IPS DF 19.7 (cell line): ENCODE measurements at places on chromosomes 4 and X.

DNA sequence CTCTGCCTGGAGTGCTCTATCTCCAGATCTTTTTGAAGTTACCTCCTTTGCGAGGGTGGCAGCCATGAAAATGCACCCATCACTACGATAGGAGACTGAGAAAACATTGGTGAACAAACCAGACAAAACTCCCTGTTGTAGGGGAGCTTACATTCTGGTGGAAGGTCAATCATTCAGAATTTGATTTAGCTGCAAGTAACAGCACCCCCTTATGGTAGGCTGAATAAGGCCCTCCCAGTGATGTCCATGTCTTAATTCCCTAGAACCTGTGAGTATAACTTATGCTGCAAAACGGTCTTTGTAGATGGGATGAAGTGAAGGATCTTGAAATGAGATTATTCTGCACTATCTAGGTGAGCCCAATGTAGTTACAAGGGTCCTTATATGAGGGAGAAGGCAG lies 5.6 kb upstream of the TEC start:
- DNase-seq = no peak

DNA sequence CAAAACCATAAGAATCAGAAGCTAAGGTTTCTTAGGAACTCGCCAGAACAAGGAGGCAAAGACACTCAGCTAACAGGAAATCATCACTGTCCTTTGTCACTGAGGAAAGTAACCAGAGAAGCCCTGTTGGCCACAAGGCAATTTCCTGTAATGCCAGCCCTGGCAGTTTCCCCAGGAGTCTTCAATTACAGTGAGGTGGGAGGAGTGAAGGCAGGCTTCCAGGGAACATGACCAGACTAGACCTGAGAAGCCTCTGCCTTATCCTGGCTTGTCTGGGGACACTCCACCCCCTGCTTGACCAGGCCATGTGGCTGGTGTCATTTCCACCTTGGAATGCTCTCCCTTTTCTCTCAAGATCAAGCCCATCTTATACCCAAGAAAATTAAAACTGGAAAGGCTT lies 125.3 kb downstream of the COL4A6 start:
- no peak for DNase-seq

GRCh38 chrX:63050225-63050624 lies 300.9 kb downstream of the SPIN4 start:
- no peak for DNase-seq

GRCh38 chrX:120293015-120293414 lies 18.2 kb downstream of the TMEM255A start:
- no peak for DNase-seq

DNA sequence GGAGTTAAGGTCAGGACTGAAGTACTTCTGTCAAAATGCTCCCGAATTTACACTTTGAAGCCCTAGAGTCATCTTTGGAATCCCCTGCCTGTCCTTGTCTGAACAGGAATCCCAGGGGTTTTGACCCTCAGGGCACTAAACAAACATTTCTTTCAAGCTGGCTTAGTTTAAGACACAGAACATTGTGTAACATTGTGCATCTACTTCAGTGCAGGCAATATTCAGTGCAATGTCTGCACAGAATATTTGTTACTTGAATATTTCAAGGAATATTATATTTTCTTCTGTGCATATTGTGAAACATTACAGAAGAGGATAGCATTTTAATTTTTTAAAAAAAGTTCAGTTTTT lies 763.4 kb downstream of the PCDH18 start:
- DNase-seq = no peak

- DNase-seq = no peak
Measured at GRCh38 chrX:34343001-34343400, 210.9 kb upstream of the FAM47A start.

DNA sequence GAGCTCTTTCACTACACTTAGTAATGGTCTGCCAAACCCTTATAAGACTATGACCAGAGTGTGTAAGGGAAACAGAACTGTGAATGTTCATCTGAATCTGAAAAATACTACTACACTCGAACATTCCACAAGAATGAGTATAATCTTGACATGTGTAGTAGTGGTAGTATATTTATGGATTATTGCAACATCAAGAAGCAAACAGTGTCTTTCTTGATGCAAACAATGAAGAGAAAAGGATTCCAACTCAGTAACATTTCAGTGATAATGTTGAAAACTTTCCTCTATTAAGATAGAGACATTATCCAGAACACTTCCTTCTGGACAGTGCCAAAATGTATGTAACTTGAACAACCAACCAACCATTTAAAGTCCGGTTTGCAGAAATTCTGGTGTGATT lies 394.7 kb upstream of the CPEB2 start:
- DNase-seq = no peak

- no peak for DNase-seq
Measured at GRCh38 chr4:145404761-145405160, 76.9 kb upstream of the SMAD1 start.

DNA sequence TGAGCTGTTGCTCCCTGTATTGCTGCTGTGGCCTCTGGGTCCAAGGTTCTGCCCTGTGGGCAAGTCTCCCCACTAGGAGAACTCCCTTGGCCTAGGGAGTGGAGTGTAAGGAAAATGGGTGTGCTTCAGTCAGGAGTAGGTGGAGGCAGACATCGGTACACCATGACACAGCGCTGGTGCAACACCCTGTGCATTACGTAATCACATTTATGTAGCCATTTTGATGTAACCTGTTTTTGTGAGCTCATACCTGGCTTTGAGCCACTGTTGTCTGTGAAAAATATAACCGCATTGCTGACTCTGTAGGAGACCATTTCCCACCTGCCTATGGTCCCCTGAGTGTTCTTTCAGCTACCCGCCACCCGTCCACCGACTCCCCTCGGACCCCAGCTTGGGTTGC lies 700.5 kb upstream of the AGA start:
- DNase-seq = no peak

GRCh38 chr4:84673475-84674240 lies 90.7 kb downstream of the CDS1 start:
- DNase-seq = no peak

- DNase-seq = no peak
Measured at GRCh38 chr4:168685136-168685809, 188.4 kb downstream of the PALLD start.

- DNase-seq = peak; percentile 42
Measured at GRCh38 chr4:76904646-76905190, 6.8 kb upstream of the SOWAHB start.

GRCh38 chr4:144650311-144651005 lies 4.5 kb downstream of the HHIP start:
- no peak for DNase-seq

DNA sequence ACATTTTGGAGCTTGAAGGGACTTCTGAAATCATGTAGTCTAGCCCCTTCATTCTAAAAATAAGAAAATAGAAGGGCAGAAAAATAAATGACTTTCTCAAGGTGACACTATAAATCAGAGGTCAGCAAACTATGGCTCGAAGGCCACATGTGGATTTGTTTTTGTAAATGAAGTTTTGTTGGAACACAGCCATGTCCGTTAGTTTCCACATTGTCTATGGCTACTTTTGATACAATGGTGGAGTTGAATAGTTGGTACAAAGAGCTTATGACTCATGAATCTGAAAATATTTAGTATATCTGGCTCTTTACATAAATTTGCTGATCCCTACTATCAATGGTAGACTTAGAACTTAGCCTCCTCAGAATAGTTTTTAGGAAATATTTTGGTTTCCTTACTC lies 302.4 kb upstream of the PRPS2 start:
- DNase-seq = no peak

DNA sequence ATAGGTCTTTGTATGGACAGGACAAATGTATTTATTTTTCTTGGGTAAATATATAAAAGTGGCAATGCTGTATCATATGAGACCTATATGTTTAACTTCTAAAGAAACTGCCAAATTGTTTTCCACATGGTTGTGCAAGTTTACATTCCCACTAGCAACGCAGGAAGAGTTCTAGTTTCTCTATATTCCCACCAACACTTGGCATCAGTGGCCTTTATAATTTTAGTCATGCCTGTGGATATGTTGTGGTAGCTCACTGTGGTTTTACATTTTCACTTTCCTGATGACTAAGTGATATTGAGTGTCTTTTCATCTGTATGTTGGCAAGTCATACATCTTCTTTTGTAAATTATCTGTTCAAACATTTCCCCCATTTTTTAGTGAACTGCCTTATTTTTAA lies 126.0 kb downstream of the EMCN start:
- DNase-seq = no peak

GRCh38 chrX:9456250-9457074 lies 8.4 kb upstream of the TBL1X start:
- DNase-seq = no peak

DNA sequence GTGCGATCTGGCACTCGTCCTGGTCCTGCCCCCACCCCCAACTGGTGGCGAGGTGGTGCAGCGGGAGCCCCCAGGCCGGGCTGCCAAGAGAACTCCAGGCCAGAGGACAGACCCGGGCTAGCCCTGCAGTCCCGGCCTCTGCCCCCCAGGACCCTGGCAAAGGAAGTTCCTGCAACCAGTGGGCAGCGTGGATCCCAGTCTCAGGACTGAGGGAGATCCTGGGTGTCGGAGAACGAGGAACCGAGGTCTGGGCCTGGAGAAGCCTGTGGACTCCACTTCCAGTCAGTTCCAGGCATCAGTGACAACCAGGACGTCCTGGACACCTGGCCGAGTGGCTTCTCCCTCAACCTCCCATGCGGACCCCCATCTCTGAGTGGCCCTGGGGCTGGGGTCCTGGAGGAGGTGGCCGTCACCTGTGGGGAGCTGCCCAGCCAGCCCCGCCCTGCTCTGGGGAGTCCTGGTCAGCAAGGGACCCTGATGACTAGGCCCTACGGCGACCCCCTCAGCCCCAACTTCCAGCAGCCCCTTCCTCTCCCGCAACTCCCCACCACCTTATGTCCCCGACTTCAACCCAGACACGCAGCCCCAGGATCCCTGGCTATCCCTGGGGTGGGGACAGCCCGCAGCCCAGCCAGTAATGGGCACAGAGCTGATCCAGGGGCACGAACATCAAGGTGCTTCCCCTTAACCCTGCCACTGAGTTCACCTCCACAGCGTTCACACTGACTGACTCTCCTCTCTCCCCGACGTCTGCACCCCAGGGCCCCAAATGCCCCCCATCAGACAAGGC lies 53.7 kb upstream of the NKX1-1 start:
- no peak for DNase-seq

- no peak for DNase-seq
Measured at GRCh38 chr4:7295911-7296660, 103.7 kb downstream of the SORCS2 start.

DNA sequence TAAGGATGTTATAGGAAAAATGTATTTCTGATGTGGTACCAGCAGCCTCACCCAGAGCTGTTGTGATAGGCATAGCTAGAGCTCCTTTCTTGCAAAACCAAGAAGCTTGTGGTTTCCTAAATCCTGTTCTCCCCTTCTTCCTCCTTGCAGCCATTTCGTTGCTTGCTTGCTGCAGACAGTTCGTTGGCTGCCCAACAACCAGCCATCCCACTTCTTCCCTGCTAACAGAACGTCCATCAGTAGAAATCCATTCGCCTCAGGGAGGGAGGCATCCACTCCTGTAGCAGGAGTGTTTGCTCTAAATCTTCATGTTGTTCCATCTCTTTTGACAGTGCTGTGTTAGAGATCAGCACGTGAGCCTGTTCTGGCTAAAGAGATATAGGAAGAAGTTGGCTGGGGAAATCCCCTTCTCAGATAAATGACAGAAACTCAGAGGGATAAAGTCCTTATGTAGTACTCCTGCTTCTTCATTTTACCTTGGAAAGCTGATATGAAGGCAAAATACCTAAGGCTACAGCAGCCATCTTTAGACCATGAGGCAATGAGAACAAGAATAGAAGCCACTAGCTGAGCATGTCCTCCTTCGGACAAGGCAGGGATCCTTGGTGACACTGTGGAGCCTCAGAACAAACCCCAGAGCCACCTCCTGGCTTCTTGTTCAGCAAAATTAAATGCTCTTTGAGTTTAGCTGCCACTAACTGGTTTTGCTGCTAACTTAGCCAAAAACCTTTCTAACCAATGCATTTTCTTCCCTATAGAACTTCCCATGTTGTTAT lies 68.4 kb upstream of the RELL1 start:
- no peak for DNase-seq

GRCh38 chr4:100494166-100494565 lies 23.7 kb downstream of the EMCN start:
- no peak for DNase-seq

GRCh38 chr4:174265916-174266315 lies 17.6 kb downstream of the FBXO8 start:
- no peak for DNase-seq

- peak; percentile 12 for DNase-seq
Measured at GRCh38 chrX:47936224-47936939, 67.4 kb downstream of the ZNF182 start.

GRCh38 chrX:37847733-37848197 lies 394 bp upstream of the DYNLT3 start:
- DNase-seq = no peak

GRCh38 chr4:148007314-148007760 lies 275.4 kb downstream of the ARHGAP10 start:
- DNase-seq = no peak

DNA sequence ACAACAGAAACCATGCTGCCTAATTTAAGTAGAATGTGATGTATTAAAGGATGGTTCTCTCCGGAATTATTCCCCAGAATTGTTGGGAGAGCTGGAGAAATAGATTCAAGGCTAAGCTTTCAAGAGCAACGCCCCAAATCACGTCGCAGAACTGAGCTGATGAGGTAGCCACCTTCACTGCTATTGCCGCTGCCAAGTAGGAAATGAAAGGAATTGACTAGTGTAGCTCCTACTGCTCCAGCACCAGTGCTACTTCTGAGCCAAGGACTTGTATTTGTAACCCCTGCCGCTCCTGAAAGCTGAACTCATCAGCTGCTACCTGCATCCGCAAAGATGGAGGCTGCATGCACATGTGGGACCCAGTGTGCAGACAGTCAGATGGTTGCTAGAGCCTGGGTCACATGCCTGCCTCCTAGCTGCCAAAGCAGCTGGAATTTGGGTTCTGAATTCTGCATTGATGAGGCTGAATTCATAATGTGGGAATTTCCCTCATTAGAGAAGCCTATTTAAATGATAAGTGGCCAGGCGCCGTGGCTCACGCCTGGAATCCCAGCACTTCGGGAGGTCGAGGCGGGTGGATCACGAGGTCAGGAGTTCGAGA lies 173.9 kb downstream of the PDGFRA start:
- no peak for DNase-seq

DNA sequence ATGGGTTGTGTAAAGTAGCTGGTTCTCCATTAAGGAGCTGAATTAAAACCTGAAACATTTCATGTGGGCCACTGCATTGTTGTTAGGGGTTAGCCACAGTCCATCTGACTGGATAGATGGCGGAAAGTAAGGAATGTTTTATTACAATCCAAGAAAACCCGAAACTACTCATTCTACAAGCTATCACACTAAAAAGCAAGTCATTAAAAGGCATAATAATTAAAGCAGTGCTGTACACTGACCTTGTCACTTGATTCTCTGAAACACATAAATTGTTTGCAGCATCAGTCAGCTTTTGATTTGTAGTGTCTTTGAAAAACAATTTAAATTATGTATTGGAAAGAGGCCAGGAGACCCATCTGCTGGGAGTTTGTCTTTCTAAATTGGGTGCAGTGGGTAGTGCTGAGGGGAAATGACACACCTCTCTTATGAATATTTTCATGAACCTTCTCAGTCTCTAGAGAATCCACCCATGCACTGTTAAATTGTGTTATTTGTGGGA lies 75.7 kb upstream of the ANK2 start:
- no peak for DNase-seq

GRCh38 chr4:140346136-140346535 lies 27.3 kb upstream of the SCOC start:
- DNase-seq = no peak
